Activated CD4-positive, alpha-beta T cell treated with anti-CD3 and anti-CD28 coated beads, Interleukin-2, amount 10 ng/mL, durations not matched to agents 24 days and 14 days (primary cell): ENCODE measurements at places on chromosomes 16 and 17. TPM values are rescaled to one million over a fixed set of nuclear protein-coding genes. Genes with fewer than 3 reads are reported as not detected.
A peak's percentile ranks its signal among the peaks of the same experiment; 100 is the strongest.

GRCh38 chr17:35596530-35597233, 9.6 kb downstream of the AP2B1 start:
- H3K27ac ChIP-seq, result no peak overlapping the region
- peaks cover 55% of the 10 kb centered on the region for H3K36me3 ChIP-seq
- H3K4me1 ChIP-seq, result peaks cover 11% of the 10 kb centered on the region
- H3K4me3 ChIP-seq, result no peak overlapping the region
- no peak for DNase-seq
- no peaks in the 10 kb centered on the region for H3K27me3 ChIP-seq

GRCh38 chr16:83404261-83404660, 403.5 kb upstream of the HSBP1 start:
- no peaks in the 10 kb centered on the region for H3K27me3 ChIP-seq
- H3K4me1 ChIP-seq, result no peaks in the 10 kb centered on the region
- no peak for DNase-seq

GRCh38 chr16:50121721-50122445, 31.2 kb upstream of the TENT4B start:
- H3K36me3 ChIP-seq, result no peaks in the 10 kb centered on the region
- peak overlapping the region; percentile 42 for H3K4me3 ChIP-seq
- H3K4me1 ChIP-seq, result peaks cover 41% of the 10 kb centered on the region
- peak; percentile 88 for DNase-seq

- DNase-seq, result no peak
- no peak overlapping the region for H3K27ac ChIP-seq
- no peak overlapping the region for H3K4me3 ChIP-seq
- peaks cover 10% of the 10 kb centered on the region for H3K27me3 ChIP-seq
- H3K4me1 ChIP-seq, result peaks cover 6% of the 10 kb centered on the region
Observed at GRCh38 chr17:51767287-51767686, 391.2 kb downstream of the CA10 start.

The TEX14 gene
- total RNA-seq, result 0.07 TPM in 2 replicates
